ENCODE measurements at places on chromosomes 3 and 15.

DNA sequence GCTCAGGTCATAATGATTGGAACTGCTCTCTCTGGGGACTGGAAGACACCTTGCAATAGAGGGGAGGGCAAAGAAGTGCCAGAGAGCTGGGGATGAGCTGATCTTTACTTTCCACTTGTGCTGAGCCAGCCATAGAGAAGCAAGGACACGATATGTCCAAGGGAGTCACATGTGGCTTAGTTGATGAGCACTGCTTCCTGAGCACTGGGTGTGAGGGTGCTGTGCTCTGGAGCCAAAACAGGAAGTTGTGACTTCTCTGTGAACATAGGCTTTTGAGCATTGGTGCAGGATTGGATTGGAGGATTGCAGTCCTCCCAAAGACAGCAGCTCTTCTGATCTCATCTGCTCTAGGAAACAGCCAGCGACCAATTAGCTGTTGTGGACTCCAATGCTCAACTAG lies 6.7 kb downstream of the PARP14 start:
- DNase-seq = no peak

DNA sequence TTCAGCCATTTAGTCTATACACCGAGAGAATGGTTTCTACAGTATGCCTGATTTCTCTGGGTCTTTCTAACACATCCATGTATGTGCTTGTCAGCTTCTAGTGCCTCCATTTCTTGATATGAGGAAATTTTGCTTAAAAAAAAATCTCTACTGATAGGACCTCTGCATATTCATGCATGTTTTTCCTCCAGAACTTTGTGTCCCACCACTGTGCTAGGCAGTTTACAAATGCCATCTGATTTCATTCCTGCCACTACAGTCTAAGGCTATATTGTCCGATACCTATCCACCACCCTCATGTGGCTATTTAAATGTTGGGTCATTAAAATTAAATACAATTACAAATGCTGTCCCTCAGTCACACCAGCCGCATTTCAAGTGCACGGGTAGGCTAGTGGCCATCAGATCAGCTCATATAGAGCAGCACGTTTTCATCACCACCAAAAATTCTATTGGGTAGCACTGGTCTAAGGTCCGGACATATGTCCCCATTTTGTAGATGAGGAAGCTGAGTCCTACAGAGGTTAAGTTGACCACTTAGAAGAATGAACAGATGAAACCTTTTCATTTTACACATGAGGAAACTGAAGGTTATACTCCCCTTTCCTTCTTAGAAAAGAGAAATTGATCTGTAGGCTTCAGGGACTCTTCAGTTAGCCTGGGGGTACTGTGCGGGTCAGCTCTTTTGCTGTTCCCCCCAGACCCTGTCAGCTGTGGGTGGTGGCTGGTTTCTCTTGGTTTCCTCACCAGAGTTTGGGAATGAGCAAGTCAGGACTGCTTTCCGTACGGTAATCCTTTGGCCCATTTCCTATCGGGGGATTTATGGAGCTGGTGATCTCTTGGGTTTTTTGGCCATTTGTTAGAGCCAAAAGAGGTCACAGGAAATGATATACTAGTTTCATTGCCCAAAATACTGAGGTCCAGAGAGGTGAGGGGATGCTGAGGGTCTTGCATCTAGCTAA lies 56.5 kb downstream of the SMAD3 start:
- DNase-seq = no peak

- DNase-seq = no peak
Measured at GRCh38 chr15:66739287-66739686, 37.3 kb downstream of the SMAD6 start.

DNA sequence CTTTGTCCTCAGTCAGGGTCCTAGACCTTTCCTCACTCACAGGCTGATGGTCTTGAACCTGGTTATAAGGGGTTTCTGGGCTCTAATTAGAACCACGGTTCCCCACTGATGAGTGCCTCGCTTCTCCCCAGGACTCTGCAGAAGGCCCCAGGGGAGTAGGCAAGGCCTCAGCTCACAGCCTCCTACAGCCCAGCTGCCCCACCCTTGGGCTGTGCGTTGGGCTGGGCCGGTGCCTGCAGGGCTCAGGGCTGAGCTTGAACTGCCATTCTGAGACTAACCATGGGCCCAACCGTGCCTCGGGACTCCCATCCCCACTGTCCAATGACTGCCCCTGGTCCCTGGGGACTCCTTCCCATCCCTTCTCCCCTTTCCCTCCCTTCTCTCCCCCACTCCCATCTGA lies 25.6 kb downstream of the CLEC3B start:
- no peak for DNase-seq

- no peak for DNase-seq
Measured at GRCh38 chr15:51755790-51756189, 4.4 kb downstream of the TMOD2 start.

GRCh38 chr3:185137821-185138220 lies 15.0 kb downstream of the C3orf70 start:
- DNase-seq = no peak

GRCh38 chr15:92625251-92625980 lies 30.2 kb downstream of the FAM174B start:
- no peak for DNase-seq

GRCh38 chr3:148697306-148698189 lies at the start of gene AGTR1:
Gene AGTR1, plus strand, starts transcription at chr3:148697903. Its CDS starts 43,133 bp downstream, at chr3:148741036.
- DNase-seq = no peak
